ENCODE measurements at places on chromosomes 2 and 18. TPM values are rescaled to one million over a fixed set of nuclear protein-coding genes. Genes with fewer than 3 reads are reported as not detected.

Gene RMND5A
- total RNA-seq: 64.0 TPM

Gene AFTPH
- 109 TPM for total RNA-seq

Gene EPHA4
- 158 TPM for total RNA-seq

Gene GAL3ST2
- 0.41 TPM for total RNA-seq

Gene SPATA3
- total RNA-seq: not detected

Gene TLX2
- total RNA-seq: not detected

Gene RFX8
- 0.41 TPM for total RNA-seq

Gene PPM1G
- total RNA-seq: 72.2 TPM

Gene AKAIN1
- total RNA-seq: 4.5 TPM

Gene VWC2L
- total RNA-seq: 4.1 TPM

Gene ADAM23
- total RNA-seq: 20.0 TPM

Gene POTEI
- under 0.01 TPM for total RNA-seq

Gene ZSWIM2
- total RNA-seq: 0.41 TPM

Gene MYO5B
- 9.8 TPM for total RNA-seq

Gene NT5C1B
- total RNA-seq: not detected

Gene STRN
- total RNA-seq: 24.1 TPM

Gene DBI
- total RNA-seq: 31.8 TPM

Gene RTP5
- total RNA-seq: 2.4 TPM

Gene AGXT
- not detected for total RNA-seq

Gene TTR
- total RNA-seq: 0.82 TPM

Gene SCN2A
- total RNA-seq: 160 TPM

Gene MOCOS
- total RNA-seq: 0.41 TPM

Gene FOSL2
- 20.0 TPM for total RNA-seq

Gene TMEM247
- total RNA-seq: not detected

Gene OTOF
- 1.6 TPM for total RNA-seq

Gene ZNF638
- 358 TPM for total RNA-seq

Gene XIRP2
- total RNA-seq: 0.41 TPM

Gene ETAA1
- 15.9 TPM for total RNA-seq

Gene ACKR3
- total RNA-seq: 20.0 TPM

Gene CCDC150
- total RNA-seq: 4.5 TPM

Gene POU3F3
- total RNA-seq: 266 TPM

Gene LIPG
- total RNA-seq: 10.2 TPM

Gene UGT1A3
- not detected for total RNA-seq

Gene LYG2
- not detected for total RNA-seq

Gene HOXD13
- not detected for total RNA-seq

Gene SPDYA
- 0.82 TPM for total RNA-seq

Gene RGPD3
- total RNA-seq: 1.2 TPM

Gene DSG4
- under 0.01 TPM for total RNA-seq

Gene OST4
- total RNA-seq: 163 TPM

Gene LINC00305
- not detected for total RNA-seq

Gene TOGARAM2
- under 0.01 TPM for total RNA-seq

Gene SCYGR4
- total RNA-seq: not detected

Gene SNTG2
- 4.5 TPM for total RNA-seq

Gene STAT4
- total RNA-seq: 5.3 TPM

Gene ALPI
- total RNA-seq: not detected

Gene MAL
- not detected for total RNA-seq

Gene DES
- total RNA-seq: 0.41 TPM

Gene IL37
- total RNA-seq: not detected

Gene MERTK
- 2.4 TPM for total RNA-seq

Gene CDK15
- total RNA-seq: 0.82 TPM

Measured in frontal cortex (tissue), 4 donors.